ENCODE measurements at places on chromosomes 1 and 21.

DNA sequence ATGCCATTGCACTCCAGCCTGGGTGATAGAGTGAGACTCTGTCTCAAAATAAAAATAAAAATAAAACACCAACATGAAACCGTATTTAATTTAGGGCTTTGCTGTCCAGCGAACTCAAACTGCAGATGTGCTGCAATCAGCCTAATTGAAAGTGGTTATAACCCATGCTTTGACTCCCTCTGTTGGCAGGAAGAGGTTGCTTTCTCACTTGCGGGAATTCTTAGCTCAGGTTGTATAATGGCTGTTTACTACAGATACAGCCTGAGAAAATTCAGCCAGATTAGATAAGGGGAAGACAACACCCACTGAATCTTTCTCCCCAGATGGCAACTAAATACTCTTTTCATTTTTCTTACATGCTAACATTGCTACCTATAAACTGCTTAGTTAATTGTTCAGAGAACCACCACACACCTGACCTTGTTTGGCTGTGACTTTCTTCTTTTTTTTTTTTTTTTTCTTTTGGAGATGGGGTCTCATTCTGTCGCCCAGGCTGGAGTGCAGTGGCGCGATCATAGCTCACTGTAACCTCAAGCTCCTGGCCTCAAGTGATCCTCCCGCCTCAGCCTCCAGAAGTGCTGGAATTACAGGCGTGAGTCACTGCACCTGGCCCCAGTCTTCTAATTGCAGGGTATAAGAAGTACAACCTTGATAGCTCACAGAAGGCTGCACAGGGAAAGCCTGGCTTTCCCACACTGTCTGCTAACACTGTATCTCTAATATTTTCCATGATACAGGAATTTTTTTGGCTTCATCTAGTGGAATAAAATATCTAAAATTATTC is 34.6 kb downstream of the DNTTIP2 start:
- peak; percentile 64 for DNase-seq

- no peak for DNase-seq
These were observed 66.7 kb downstream of the COL18A1 start for GRCh38 chr21:45471525-45472221.

DNA sequence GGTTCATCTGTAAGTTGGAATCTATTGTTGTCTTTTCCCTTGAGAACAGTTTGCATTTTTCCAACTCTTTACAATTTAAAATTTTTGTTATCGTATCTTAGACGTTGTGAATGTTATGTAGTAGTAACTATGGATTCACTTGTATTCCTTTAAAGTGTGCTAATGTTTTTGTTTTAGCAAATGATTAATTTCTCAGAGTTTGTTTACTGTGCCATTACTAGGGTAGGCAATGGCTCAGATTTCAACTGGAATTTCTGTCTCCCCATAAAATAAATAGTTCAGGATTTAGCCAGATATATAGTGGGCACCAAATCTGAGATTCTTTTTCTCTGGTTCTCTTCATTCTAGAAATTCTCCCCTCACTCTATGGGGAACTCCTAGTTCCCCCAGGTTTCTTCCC is 896.5 kb downstream of the PLA2G4A start:
- no peak for DNase-seq

DNA sequence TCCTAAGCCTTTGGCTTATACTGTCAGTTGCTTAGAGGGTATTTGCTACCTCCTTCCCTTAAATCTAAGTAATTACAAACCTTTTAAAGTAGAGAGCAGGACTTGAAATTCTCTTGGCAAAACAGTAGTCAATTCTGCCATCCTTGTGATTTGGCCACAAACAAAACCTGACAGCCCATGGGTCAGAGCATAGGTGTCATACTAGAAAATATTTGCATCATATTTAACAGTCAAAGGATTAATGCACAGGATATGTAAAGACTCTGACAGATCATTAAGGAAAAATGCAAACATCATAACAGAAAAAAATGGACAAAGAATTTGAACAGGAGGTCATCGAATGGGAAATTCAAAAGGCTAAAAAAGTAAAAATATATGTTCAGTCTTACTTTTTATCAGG is 50.5 kb downstream of the ZFYVE9 start:
- no peak for DNase-seq

GRCh38 chr1:15678578-15678977 is 5.5 kb upstream of the PLEKHM2 start:
- DNase-seq: no peak

DNA sequence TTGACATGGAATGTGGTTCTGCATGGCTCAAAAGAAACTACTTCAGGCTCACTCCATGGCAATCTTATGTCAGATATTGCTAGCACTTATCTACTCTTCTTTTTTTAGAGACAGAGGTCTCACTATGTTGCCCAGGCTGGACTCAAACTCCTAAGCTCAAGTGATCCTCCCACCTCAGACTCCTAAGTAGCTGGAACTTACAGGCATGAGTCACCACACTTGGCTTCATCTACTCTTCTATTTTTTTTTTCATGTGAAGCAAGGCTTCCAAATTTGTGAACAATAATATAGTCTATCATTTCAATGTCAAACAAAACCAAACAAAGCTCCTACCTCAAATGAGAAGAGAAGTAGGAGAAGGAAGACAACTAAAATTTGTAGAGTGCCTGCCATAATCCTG is 7.5 kb upstream of the PSEN2 start:
- DNase-seq: no peak

GRCh38 chr21:41321211-41321907 is 4.8 kb downstream of the FAM3B start:
- DNase-seq: no peak

DNA sequence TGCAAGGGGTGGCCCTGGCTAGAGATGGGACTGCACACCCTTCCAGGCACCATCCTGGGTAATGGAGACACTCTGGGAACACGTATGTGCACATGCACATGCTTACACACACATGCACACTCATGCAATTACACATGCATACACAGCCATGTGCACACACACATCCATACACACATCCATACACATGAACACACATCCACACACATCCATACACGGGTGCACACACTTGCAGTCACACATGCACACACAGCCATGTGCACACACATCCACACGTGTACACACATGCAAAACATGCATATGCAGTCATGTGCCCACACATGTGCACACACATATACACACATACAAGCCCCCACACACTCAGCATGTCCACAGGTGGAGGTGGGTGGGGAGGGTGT is 22.3 kb upstream of the POFUT2 start:
- DNase-seq: no peak

- DNase-seq: no peak
These were observed 10.5 kb downstream of the C1orf115 start for GRCh38 chr1:220700556-220701179.

DNA sequence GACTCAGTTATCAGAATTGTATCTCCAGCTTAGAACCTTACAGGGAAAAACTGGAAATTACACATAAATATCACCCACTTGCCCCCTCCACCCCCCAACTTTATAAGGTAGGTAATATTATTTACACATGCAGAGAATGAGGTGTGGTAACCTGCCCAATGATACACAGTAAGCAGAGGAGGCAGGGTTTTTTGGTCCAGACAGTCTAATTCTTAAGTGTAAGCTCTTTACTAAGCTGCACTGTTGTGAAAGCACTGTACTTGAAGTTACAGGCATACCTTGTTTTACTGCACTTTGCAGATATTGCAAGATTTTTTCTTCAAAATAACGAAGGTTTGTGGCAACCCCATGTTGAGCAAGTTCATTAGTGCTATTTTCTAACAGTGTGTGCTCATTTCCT is 24.8 kb upstream of the MYOCOS start:
- DNase-seq: no peak

DNA sequence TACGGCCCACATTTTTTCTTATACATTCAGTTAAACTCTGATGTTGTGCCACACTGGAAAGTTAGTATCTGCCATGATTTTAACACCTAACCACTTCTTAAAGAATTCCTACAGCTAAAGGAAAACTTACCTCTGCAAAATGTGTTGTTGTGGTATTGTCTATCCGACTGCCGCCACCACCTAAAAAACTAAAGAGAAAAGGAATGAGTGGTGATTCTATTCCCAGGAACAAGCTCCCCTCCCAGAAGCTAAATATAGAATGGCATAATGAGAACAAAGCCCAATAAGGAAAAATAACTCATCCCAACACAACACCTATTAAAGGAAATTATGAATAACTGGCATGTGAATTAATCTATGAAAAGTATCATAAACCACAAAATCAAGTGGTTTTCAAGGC is 39.5 kb downstream of the RNF115 start:
- DNase-seq: no peak

GRCh38 chr1:56387071-56387740 is 192.2 kb downstream of the PLPP3 start:
- no peak for DNase-seq

- no peak for DNase-seq
These were observed 3.7 kb upstream of the MROH9 start for GRCh38 chr1:170931650-170932049.

DNA sequence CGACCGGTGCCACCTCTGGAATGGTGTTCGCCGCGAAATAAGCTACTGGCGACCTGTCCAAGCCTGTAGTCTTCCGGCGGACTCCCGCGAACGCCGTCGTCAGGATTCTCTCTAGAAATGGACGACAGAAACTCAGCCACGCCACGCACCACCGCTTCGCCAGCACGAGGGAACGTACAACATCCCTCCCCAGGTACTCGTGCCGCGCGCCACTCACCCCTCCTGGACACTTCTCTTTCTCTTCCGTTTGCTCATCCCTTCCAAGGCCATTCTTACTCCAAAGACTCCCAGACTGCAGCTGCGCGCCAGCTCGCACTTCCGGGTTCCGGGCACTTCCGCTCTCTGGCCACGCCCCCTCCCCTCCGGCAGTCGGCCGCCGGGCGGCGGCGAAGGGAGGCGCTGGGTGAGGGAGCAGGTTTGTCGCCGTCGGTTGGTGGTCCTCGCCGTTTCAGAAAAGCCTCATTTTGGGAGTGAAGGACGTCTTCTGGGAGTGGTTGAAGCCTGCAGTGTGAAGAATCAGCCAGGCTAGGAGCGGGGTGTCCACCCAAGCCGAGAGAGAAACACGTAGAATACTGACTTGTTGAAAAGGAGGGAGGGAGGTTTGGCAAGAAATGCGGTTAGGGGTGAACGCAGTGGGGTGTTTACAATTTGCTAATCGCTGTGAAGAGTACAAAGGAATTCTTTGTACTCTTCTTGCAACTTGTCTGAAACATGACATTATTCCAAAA is at the start of gene RBM34:
Gene RBM34, minus strand, starts transcription at position 294 of the 728 bp plus-strand sequence. Its CDS starts 24 bp downstream, at position 270.
- peak; percentile 94 for DNase-seq

DNA sequence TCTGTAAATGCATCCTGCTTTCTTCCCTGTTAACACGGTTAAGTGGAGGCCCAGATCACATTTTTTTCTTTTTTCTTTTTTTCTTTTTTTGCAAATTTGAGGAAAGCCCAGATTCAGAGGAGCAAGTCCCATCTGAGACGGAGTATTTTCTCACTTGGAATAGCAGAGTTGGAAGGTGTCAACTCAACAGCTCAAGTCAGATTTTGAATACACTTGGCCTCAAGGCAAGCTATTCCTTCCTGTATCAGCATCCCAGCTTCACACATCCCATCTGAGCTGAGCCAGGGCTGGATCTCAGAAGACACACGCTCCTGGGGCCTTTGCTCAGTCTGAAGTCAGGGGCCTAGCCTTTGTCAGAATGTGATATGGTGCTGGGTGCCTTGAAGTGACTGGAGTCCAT is 11.5 kb upstream of the TNR start:
- DNase-seq: no peak

- DNase-seq: no peak
These were observed 96.9 kb downstream of the RGL1 start for GRCh38 chr1:183901748-183902330.

DNA sequence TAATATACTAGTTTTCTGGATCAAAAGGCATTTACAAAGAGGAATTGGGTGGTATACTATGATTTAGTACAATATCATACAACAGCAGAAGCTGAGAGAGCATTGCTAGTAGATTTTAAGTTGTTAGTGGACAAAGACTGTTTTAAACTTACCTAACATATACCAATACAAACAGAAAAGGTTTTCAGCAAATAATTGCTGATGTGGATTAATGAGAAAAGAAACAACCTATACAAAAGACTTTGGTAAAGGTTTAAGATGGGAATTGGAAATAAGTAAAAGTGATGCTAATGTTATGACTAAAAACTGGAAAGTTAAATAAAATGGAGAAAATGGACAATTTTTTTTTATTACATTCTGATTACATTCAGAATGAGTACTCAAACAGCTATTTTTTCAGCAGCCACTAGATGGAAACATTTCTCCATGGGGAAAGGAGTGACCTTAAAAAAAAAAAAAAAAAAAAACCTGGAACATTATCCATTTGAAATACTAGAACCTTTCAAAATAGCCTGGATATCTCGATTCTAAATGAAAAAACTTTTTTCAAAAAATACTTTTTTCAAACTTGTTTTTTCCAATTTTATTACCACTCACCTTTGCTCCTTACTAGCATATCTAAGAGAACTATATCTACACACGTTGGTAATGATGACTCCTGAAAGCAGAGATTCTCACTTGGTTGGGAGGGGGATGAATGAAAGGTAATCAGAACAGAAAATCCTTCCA is 55.4 kb downstream of the EPRS1 start:
- DNase-seq: peak; percentile 13

- no peak for DNase-seq
These were observed 124.3 kb downstream of the PBX1 start for GRCh38 chr1:164683235-164683634.

- DNase-seq: no peak
These were observed 16.8 kb downstream of the RAP1GAP start for GRCh38 chr1:21652101-21652936.

- no peak for DNase-seq
These were observed 8.9 kb upstream of the ZNF326 start for GRCh38 chr1:89986020-89986419.

DNA sequence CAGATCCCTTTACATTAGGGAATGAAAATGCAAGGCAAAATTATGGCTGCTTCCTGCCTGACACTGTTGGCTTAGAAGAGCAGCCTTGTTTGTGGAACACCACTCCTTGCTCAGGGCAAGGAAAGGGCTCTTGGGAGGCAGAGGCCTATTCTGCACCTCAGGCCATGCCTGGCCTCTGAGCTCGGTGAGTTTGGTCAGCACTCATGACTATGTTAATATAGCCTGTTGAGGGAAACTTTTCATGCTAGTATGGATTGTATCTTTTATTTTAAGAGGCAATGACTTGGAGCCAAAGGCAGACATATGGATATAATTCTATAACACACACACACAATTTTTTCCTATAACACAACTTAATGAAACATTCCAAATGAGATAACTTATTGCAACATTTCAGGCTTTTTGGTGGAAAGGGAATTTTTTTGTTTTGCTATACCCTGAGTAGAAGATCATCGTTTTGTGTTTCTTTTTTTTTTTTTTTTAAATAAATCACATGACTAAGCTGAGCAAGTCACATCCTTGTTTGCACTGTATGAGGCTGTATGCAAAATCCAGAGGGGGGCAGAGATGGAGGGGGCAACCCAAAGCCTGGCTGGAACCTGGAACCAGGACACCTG is 5.6 kb upstream of the YRDC start:
- no peak for DNase-seq

Data from HTR-8/SVneo (cell line).